AML-193 (cell line): ENCODE measurements at places on chromosomes 2 and 18.

DNA sequence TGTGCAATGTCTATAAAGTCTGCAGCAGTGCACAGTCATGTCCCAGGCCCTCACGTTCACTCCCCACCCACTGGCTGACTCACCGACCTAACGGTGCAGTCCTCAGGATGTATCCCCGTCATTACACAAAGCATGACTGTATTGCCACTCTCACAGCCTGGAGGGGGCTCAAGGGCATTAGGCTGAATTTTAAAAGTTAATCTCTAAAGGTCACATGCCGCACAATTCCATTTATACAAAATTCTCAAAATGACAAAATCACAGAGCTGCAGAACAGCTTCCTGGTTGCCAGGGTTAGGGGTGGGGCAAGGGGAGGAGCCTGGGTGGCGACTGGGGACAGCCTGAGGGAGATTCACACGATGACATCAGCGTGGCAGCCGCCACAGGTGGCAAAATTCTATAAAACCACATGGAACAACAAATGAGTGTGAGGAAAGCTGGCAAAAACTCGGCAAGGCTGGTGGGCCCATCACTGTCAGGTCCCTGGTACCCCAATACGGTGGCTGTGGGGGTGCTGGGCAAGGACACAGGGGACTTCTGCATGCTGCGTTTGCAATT is 97.6 kb downstream of the NDUFA10 start:
- no peak for DNase-seq

GRCh38 chr2:3626812-3627499 is 31.0 kb upstream of the ALLC start:
- no peak for DNase-seq

GRCh38 chr2:67649331-67650261 is 252.5 kb downstream of the ETAA1 start:
- no peak for DNase-seq

DNA sequence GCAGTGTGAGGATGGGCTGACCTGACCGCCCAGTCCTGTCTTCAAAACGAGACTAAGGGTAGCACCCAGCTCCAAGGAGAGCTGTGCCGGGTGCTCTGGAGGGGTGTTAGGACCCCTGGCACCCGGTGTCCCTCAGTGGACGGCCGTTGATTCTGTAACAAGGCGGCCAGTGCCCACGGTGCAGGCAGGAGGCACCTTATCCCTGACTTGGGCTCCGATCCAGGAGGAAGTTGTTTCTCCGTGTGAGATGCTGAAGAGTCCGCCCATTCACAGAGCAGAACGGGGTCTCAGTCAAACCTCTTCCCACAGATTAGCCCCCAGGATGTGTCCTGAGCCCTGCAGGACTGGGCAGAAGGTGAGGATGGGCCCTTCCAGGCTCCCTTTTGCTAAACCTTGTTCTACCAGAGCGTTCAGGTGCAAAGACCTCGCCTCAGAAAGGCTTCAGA is 123.0 kb downstream of the NFATC1 start:
- DNase-seq: no peak

DNA sequence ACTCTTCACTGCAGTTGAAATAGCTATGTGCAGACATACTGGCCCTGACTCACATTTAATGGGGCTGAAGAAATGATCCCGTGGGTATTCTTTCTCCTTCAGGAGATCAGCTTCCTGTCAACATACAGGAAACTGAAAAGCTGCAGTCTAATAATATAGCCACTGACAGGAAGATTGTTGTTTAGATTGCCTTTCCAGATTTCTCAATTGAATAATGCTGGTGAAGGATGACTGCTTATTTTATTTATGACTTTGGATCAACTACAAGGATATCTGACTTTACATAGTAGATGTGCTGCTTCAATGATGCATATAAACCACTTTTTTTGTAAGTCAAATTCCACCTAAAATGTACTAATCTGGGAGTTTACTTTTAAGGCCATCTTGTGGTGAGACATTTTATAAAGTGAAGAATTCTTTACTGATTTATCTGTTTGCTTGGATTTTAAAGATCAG is 93.4 kb upstream of the MAP4K3 start:
- no peak for DNase-seq

GRCh38 chr18:61544178-61544577 is 210.9 kb downstream of the CDH20 start:
- DNase-seq: no peak

GRCh38 chr2:10619643-10620042 is 70.1 kb downstream of the NOL10 start:
- DNase-seq: no peak
